T-helper 17 cell (primary cell): ENCODE measurements at places on chromosomes 12 and 14. TPM values are rescaled to one million over a fixed set of nuclear protein-coding genes. Genes with fewer than 3 reads are reported as not detected.
A peak's percentile ranks its signal among the peaks of the same experiment; 100 is the strongest.

YEATS4 gene
- 36.7 TPM for total RNA-seq

DNA sequence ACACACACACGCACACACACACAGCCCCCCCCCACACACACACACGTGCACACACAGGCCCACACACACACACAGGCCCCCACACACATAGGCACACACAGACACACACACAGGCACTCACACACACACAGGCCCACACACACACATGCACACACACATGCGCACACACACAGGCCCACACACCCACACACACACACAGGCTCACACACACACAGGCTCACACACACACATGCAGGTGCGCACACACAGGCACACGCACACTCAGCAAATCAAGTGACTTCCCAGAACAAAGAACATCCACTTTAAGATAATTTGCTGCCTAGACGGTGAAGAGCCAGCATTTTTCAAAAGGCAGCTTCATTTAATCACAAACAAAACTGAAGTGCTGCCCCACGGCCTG, 78.5 kb upstream of the FBRSL1 start:
- peaks cover 3% of the 10 kb centered on the region for H3K4me1 ChIP-seq
- no peaks in the 10 kb centered on the region for H3K36me3 ChIP-seq
- DNase-seq: no peak

GRCh38 chr12:51984657-51985056, 22.1 kb upstream of the TAMALIN start:
- no peaks in the 10 kb centered on the region for H3K27me3 ChIP-seq
- peaks cover 6% of the 10 kb centered on the region for H3K36me3 ChIP-seq
- DNase-seq: no peak

DNA sequence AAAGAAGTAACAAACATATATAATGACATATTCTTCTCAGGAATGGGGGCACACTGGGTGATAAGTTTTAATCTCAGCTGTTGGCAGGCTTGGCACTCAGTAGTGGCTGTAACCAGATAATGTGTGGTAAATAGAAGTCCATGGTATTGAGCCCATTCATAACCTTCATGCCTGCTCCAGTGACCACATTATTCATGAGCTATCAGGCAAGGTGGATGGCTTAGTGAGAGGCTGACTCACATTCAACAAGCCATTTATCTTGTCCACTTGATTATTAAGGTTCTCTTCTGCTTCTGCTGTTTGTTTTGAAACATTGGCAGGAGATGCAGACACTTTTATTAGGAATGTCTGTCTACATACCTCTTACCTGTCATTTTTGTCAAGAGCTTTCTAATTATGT, 950.4 kb upstream of the LRFN5 start:
- no peak overlapping the region for H3K27ac ChIP-seq
- no peak for DNase-seq
- no peaks in the 10 kb centered on the region for H3K36me3 ChIP-seq
- no peaks in the 10 kb centered on the region for H3K27me3 ChIP-seq
- H3K4me1 ChIP-seq: no peaks in the 10 kb centered on the region

GRCh38 chr14:104227806-104228205, 89.4 kb downstream of the KIF26A start:
- H3K4me1 ChIP-seq: peaks cover 18% of the 10 kb centered on the region
- H3K4me3 ChIP-seq: no peak overlapping the region
- no peak overlapping the region for H3K27ac ChIP-seq
- no peaks in the 10 kb centered on the region for H3K36me3 ChIP-seq
- H3K27me3 ChIP-seq: peaks cover 10% of the 10 kb centered on the region

DNA sequence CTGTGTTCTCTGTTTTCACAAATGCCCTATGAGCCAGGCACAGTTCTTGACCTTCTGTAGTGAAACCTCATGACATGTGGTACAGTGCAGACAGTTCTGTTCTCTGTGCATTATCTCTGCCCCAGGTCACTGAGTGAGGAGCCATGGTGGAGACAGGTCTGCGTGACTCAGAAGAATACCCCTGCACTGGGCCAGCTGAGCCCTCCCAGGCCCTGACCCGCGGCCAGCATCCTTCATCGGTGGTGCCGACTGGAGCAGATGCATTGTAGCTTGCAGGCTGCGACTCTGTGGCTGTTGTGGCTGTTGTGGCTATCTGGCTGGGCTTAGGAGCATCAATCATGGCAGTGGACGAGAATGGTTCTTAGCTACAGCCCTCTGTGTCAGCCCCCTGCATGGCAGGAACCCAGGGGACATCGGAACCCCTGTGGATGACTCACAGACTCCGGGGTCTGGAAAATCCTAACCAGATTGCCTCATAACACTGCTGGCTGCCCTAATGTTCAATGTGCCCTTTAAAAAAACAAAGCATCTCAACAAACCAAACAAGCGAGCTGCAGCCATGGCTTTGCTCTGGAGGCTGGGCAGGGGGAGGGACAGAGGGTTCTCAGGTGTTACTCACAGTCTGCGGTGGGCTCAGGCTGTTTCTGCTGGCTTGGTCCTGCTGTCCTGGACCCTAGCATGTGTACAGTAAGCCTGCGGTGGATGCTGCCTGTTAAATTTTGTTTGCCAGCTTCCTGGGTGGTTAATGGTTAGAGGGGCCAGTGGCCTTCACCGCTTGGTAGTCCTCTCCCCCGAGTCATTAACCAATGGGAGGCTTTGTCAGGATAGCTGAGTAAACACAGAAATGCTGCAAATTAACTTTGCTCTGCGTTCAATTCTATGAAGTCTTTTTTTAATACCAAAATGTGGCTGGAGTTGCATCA, at the start of gene SERPINA6:
Gene SERPINA6, minus strand, starts transcription at position 689 of the 923 bp plus-strand sequence. CDS start 8,688 bp downstream, outside the sequence.
- no peaks in the 10 kb centered on the region for H3K4me1 ChIP-seq
- peaks cover 8% of the 10 kb centered on the region for H3K27me3 ChIP-seq
- H3K36me3 ChIP-seq: no peaks in the 10 kb centered on the region
- H3K27ac ChIP-seq: no peak within 1 kb of the TSS
- no peak within 1 kb of the TSS for H3K4me3 ChIP-seq

GRCh38 chr12:102728506-102729242, 188.4 kb downstream of the PAH start:
- no peaks in the 10 kb centered on the region for H3K27me3 ChIP-seq
- no peaks in the 10 kb centered on the region for H3K4me1 ChIP-seq
- H3K36me3 ChIP-seq: no peaks in the 10 kb centered on the region

- H3K4me1 ChIP-seq: no peaks in the 10 kb centered on the region
- H3K27ac ChIP-seq: no peak overlapping the region
- peaks cover 33% of the 10 kb centered on the region for H3K27me3 ChIP-seq
- no peak overlapping the region for H3K4me3 ChIP-seq
Measured at GRCh38 chr12:112599871-112600270, 181.1 kb downstream of the PTPN11 start.

DNA sequence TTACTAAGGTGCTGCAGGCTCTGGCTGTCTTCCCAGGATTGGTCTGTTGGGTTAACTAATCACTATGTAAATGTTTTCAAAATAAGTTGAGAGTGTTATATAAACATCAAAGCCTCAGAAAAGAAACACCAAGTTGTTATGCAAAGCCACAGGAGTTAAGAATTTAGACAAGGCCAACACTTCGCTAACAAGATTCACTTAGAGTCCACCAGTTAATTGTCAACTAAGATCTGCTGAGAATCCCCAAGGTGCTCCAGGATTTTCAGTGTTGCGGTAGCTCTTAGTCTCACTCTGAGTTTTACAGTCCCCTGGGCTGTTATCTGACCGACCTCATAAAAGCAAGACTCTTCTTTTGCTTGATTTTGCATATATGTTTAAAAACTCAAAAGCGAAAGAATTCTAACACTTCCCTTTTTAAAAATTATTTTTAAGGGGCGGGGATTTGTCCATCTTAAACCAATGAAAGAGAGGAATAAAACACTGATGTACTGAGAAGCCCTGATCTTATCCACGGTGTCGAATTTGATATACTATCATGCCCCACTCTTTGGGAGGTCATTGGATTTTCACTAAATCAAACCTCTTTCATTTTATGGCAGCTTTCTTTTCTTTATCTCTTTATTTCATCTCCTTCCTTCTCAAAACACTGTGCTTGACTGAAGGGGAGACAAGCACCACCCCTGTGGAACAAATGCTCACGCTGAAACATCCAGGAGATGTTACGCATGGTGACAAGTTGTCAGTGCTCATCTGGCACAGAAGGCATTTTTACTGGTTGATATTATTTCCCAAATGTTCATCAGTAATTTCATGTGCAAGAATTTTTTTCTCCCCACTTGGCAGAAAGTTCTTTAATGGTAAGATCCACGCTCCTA, 7.0 kb downstream of the NIN start:
- H3K27ac ChIP-seq: peak overlapping the region; percentile 94
- no peaks in the 10 kb centered on the region for H3K27me3 ChIP-seq
- DNase-seq: no peak
- peaks cover 70% of the 10 kb centered on the region for H3K4me1 ChIP-seq
- H3K4me3 ChIP-seq: peak overlapping the region; percentile 87

DNA sequence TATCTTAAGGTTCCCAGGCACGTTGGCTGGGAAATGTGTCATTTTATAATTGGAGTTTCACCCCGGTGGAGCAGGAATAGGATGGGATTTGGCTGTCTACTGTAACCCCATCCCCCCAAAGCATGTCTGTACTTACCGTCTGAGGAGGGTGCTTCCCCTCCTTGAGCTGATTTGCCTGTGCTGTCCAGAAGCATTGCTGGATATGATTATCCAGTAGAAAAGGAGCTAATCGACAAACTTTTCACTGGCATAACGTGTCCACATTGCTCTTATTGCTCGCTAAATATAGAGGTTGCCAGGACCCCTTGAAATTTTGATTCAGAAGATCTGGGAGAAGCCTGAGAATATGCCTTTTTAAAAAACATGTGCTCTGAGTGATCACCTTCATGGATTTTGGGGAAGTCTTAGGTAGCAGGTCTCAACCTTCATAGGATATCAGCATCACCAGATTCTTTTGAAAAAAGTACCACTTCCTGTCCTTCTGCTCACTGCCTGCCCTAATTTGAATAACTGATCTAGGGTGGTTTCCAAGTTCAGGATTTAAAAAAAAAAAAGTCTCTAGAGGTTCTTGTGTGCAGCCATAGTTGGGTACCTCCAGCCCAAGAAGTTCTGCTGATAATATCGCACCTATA, 80.4 kb upstream of the KCNA1 start:
- DNase-seq: no peak
- H3K4me3 ChIP-seq: peak overlapping the region; percentile 82
- H3K36me3 ChIP-seq: no peaks in the 10 kb centered on the region
- peaks cover 45% of the 10 kb centered on the region for H3K4me1 ChIP-seq
- H3K27ac ChIP-seq: peak overlapping the region; percentile 86
- no peaks in the 10 kb centered on the region for H3K27me3 ChIP-seq

DNA sequence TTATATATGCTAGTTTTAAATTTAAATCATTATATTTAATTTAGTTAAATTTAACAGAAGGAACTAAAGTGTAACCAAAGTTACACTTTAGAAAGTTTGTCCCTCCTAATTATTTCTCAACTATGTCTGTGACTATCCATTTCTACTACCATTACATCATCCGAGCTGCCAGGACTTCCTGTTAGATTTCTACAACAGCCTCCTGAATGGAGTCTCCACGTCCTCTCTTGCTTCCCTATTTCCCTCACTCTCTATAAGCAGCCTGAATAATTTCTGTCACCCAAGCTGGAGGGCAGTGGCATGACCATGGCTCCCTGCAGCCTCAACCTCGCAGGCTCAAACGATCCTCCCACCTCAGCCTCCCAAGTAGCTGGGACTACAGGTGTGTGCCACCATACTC, 84.1 kb downstream of the TTC7B start:
- no peak overlapping the region for H3K4me3 ChIP-seq
- H3K4me1 ChIP-seq: peaks cover 3% of the 10 kb centered on the region
- DNase-seq: no peak

- H3K4me3 ChIP-seq: peak overlapping the region; percentile 91
- no peak overlapping the region for H3K27ac ChIP-seq
- no peaks in the 10 kb centered on the region for H3K36me3 ChIP-seq
- DNase-seq: no peak
Measured at GRCh38 chr12:24903329-24904088, 45.4 kb downstream of the BCAT1 start.

DNA sequence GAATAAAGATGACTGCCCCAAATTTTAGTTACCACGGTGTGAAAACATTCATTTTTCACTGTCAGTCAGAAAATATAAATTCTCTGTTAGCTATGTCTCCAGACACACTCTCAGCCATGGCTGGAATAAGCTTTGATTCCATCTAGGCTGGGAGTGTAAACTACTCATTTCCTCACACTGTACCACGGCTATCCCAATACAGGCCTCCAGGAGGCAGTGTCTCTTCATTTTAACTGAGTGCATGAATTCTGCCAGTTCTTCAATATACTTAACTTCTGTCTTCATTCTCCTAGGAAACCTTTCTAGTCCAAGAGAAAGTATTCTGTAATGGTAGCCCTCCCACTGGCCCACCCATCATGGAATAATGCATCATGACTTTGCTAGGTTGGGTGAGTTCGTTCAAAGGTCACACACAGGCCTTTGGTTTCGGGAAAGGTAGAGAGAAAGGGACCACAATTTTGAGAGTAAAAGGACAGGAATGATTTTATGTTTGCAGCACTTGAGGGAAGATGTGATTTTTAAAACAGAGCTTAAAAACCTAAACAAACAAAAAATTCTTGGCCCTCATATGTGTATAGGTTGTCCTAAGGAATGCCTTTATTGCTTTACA, 381.1 kb downstream of the SEC23A start:
- DNase-seq: no peak
- H3K4me3 ChIP-seq: no peak overlapping the region
- H3K27ac ChIP-seq: no peak overlapping the region
- peaks cover under 1% of the 10 kb centered on the region for H3K27me3 ChIP-seq
- no peaks in the 10 kb centered on the region for H3K36me3 ChIP-seq
- H3K4me1 ChIP-seq: no peaks in the 10 kb centered on the region

DNA sequence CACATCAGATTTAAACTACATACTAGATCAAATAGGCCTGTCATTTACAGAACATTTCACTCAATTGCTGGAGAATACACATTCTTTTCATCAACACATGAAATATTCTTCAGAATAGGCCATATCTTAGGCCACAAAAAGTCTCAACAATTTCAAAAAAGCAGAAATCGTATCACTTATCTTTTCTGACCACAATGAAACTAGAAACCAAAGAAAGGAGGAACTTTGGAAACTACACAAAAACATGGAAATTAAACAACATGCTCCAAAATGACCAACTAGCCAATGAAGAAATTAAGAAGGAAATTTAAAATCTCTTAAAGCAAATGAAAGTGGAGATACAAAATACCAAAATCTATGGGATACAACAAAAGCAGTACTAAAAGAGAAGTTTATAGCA, 35.1 kb downstream of the PARP11 start:
- H3K27ac ChIP-seq: peak overlapping the region; percentile 64
- H3K27me3 ChIP-seq: no peaks in the 10 kb centered on the region
- DNase-seq: no peak
- peaks cover 45% of the 10 kb centered on the region for H3K4me1 ChIP-seq
- peaks cover 9% of the 10 kb centered on the region for H3K36me3 ChIP-seq
- peak overlapping the region; percentile 74 for H3K4me3 ChIP-seq

DNA sequence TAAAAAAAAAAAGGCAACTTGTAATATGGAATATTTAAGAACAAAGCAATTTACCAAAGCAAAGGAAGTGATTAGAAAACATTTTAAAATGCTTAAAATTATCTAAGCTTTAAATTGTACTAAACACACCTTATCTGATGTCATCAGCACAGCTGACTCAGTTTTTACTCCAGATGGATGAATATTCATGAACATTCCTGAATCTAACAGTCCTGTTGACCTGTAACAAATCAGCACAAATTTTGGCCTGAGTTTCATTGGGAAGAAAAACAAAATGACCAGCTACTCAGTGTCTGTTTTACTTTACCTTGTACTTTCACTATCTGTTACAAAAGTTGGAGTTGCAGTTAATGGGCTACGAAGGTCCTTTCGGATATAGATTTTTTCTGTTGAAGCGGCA, 16.0 kb downstream of the NR2C1 start:
- H3K27ac ChIP-seq: no peak overlapping the region
- peaks cover 3% of the 10 kb centered on the region for H3K4me1 ChIP-seq
- H3K36me3 ChIP-seq: no peaks in the 10 kb centered on the region
